ENCODE measurements at places on chromosomes 3 and 15. TPM values are rescaled to one million over a fixed set of nuclear protein-coding genes. Genes with fewer than 3 reads are reported as not detected.

CSPG5 gene
- total RNA-seq: 0.51 TPM

ISLR gene
- 0.17 TPM for total RNA-seq

ADAMTS9 gene
- 80.3 TPM for total RNA-seq

CMTM6 gene
- 161 TPM for total RNA-seq

Data from dermis blood vessel endothelial cell (primary cell).